Femur (tissue), 1 donor: ENCODE measurements at places on chromosomes 4 and X.

DNA sequence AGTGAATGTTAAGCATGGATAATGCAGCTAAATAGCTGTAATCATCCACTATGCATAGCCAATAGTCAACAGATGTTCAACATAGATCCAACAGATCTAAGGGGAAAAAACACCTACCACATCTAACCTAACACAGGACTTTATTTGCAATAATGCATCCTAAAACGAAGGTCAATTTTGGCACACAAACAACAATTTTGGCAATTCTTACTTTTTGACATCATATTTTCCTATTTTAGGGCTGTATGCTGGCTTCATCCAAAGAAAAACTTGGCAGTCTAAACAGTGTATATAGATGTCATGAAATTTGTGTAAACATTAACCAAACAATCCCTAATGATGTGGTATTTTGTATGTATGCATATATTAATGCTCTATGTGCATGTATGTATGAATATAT lies 33.2 kb downstream of the UNC5C start:
- DNase-seq: no peak

DNA sequence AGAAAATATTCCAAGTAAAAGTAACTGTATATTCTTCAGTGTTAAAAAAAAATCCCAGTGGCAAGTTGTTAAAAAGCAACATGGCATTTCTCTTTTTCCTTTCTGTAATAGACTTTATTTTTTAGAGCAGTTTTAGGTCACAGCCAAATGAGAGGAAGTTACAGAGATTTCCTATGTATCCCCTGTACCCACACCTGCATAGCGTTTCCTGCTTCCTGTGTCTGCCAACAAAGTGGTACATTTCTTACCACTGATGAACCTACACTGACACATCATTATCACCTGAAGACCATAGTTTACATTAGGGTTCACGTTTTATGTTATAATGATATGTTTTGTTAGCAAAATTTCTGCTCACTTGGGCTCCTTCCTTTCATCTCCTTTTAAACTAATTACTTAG lies 124.7 kb downstream of the GPAT3 start:
- DNase-seq: no peak

- DNase-seq: no peak
Measured at GRCh38 chr4:16739997-16740624, 158.3 kb downstream of the LDB2 start.

DNA sequence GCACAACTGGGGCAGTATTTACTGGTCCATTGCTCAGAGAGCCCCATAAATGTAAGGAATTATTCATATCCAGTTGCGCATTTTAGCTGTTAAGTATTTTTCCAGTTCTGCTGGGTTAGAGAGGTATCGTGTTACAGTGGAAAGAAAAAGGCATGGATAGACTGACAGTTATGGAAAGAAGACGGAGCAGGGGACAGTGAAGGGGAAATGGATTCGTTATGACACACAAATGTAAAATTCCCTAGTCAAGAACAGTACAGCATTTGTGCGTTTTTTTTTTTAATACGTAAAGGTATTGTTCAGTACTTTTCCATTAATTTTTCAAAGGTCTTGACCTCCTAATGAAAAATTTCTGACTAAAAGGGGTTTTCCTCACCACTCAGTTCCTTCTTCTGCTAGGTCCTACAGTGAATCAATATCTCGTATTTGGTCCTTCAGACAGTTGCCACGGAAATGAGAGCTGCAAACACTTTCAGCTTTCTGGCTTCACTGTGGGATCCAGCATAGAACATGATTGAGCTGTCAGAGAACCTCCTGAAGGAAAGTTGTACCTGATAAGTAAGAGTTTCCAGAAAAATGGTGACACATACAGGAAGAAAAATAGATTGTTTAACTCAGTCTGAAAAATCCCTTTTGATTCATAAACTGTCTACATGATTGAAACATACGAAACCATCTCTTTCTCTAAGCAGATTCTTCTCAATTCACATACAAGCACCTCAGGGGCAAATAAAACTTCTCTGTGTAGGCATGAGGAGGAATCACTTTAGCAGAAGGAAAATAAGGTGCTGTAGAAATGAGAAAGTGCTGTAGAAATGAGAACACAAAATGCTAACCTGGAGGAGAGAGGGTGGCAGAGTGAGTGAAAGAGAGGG lies 21.8 kb upstream of the BBS12 start:
- no peak for DNase-seq

- no peak for DNase-seq
Measured at GRCh38 chr4:70449220-70449619, 22.8 kb upstream of the MUC7 start.

DNA sequence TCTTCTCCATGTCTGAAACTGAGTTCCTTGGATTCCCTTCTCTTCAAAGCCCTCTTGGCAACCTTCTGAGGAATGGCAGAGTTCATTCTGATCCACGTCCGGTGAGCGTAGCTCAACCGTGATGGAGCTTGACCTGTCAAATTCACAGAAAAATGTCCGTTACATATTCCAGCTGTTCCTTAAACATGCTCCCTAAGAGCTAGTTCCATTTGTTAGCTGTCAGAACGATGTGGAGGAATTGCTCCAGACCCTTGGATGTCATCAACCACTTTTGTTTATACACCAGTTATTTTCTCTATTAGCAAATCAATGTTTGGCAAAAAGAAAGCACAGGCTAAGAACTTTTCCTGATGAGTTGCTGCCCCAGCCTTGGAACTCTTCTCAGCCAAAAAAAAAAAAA lies 50.1 kb downstream of the NHS start:
- DNase-seq: no peak

DNA sequence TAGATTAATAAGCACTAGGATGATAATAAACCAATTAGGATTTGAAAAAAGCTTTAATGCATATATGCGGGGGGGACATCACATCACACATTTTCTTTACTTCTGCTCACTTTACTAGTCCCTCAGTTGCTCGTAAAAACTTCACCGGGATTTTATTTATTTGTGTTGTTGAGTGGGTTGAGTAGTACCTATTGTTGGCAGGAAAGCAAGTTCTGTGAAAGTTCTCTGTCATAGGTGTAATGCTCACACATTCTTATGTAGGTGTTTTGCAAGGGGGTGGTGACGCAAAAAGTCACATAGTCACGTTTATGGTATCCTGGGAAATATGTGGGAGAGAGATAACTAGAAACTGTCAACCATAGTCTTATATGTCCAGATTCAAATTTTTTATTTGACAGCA lies 65.3 kb downstream of the PDLIM5 start:
- no peak for DNase-seq

GRCh38 chr4:7052923-7053715 lies 9.9 kb downstream of the TADA2B start:
- peak; percentile 80 for DNase-seq

- no peak for DNase-seq
Measured at GRCh38 chrX:57596516-57596915, 4.7 kb downstream of the ZXDB start.

DNA sequence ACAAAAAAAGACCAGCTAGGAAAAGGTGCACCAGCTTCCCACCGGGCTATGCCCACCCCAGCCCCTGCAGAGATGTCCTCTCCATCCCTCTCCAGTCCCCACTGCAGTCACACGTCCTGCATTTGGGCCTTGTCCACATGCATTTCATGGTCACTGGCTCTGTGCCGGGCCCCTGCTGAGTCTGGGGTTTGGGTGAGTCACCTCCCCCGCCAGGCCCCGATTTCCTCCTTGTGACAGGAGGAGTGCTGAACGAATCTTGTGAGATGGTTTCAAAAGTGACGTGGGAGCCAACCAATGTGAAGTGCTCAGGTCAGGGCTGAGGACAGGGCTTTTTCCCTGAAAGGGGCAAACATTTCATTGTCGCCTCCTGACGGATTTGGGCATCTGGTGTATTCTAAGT lies 7.1 kb downstream of the CPZ start:
- DNase-seq: no peak

GRCh38 chr4:139501527-139501926 lies 47.6 kb downstream of the RAB33B start:
- no peak for DNase-seq

- DNase-seq: no peak
Measured at GRCh38 chrX:107730991-107731766, 44.4 kb downstream of the TSC22D3 start.

- DNase-seq: peak; percentile 55
Measured at GRCh38 chr4:113435893-113436292, 325.6 kb downstream of the CAMK2D start.

GRCh38 chrX:153639177-153640044 lies 7.6 kb upstream of the DUSP9 start:
- no peak for DNase-seq

DNA sequence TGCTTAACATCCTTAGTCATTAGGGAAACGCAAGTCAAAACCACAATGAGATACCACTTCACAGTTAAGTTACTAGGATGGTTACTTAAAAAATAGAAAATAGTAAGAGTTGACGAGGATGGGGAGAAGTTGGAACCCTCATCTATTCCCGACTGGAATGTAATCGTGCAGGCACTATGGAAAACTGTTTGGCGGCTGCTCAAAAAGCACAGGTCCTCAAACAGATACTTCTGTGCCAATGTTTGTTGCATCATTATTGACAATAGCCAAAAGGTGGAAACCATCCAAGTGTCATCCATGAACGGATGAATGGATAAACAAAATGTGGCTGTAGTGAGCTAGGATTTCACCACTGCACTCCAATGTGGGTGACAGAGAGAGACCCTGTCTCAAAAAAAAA lies 11.7 kb downstream of the CTAG1B start:
- no peak for DNase-seq

GRCh38 chr4:156228676-156229075 lies 275.0 kb upstream of the CTSO start:
- DNase-seq: no peak

GRCh38 chr4:183544109-183544508 lies 39.3 kb downstream of the ING2 start:
- DNase-seq: no peak

DNA sequence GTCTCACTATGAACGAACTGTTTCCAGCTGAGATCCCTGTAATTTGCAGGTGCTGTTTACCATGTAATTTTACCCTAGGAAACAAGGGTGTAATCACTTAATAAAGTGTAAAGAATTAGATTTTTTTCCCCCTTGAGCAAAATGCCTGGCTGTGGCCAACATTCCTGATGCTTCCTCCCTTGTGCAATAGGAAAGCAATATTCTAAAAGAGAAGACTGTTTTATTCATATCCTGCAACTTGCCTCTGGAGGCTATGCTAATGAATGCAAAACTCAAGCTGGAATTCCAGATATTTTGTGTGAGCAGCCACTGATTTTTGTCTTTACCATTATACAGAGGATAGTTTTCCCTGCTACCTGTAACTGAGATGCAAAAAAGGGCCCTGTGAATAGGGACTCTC lies 98.0 kb downstream of the AWAT2 start:
- DNase-seq: no peak

DNA sequence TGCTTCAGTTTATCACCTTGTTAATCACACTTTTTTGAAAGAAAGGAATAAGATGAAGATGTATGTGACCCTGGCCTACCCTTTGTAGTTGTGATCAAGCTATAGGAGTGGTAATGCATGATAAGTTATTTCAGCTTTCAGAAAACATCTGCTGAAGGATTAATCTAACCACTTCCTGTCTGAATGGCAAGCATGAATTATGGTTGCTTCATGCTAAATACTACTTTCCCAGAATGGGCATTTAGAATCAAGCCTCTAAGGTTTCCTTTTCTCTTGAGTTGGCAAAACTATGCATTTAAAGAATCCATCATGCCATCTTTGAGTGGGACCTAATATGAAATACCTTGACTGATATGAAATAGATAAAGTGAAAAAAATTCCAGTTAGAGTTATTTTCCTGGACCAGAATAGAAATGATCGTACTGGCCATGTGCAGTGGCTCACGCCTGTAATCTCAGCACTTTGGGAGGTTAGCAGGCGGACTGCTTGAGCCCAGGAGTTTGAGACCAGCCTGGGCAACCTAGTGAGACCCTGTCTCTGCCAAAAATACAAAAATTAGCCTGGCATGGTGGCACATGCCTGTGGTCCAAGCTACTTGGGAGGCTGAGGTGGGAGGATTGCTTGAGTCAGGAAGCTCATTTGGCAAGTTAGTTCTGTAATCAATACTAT lies 59.1 kb downstream of the ANXA3 start:
- DNase-seq: no peak

GRCh38 chr4:119746951-119747350 lies 118.3 kb upstream of the PDE5A start:
- no peak for DNase-seq

- DNase-seq: peak; percentile 71
Measured at GRCh38 chrX:103831803-103832544, at the start of gene RAB9B. Gene RAB9B (minus strand): TSS chrX:103832257. CDS start chrX:103825784, 6,473 bp downstream.

GRCh38 chr4:24988776-24989175 lies 42.0 kb downstream of the LGI2 start:
- DNase-seq: no peak

GRCh38 chr4:108173599-108174057 lies 4.9 kb upstream of the LEF1 start:
- no peak for DNase-seq

DNA sequence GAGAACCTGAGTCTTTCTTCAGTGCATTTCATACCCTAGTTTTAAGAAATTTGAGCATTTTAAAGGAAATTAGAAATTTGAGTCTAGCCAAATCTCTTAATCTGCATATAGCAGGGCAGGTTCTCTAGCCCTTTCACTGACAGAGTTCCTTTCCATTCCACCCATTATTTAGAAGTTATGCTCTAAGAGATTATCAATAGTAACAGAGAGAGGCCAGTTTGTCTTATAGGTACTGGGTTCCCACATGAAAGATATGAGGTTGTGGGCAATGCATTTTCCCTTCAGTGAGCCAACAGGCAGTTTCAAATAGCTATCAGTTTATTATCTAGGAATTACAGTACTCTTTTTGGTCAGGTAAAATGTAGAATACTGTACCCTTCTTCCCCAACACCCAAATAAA lies 7.3 kb upstream of the GALNT7 start:
- no peak for DNase-seq

- no peak for DNase-seq
Measured at GRCh38 chr4:35652197-35652596, 592.1 kb downstream of the ARAP2 start.

DNA sequence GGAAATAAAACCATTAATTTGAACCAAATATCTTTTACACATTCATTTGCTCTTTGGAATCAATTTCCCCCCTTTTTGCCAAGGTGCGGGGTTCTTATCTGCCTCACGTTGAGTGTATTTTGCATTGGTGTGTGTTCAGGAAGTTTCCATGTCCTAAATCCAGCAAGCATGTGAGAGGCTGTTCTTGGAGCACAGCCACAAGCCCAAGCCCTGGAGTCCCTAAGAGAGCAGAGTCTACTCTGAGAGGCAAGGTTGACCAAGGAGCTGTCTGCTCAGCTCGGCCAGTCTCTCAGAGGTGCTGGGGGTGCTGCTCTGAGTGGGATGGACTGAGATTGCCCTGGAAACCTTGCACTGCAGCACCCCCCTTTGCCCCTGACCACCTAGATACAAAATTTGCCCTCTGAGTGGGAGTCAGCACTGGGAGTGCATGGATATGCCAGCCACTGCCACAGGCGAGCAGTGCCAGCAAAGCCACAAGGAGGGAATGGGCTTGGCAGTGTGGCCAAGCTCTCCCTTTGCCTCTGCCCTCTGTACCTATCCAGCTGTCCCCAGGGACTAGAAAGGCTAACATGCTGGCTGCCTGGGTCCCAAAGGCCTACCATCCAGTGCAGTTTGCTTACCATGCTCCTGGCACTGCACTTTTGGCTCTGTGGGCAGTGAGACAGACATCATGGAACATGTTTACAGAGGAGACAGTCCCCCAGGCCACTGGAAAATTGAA lies 20.5 kb upstream of the FAM193A start:
- peak; percentile 34 for DNase-seq
